ENCODE measurements at places on chromosomes 4 and X.

DNA sequence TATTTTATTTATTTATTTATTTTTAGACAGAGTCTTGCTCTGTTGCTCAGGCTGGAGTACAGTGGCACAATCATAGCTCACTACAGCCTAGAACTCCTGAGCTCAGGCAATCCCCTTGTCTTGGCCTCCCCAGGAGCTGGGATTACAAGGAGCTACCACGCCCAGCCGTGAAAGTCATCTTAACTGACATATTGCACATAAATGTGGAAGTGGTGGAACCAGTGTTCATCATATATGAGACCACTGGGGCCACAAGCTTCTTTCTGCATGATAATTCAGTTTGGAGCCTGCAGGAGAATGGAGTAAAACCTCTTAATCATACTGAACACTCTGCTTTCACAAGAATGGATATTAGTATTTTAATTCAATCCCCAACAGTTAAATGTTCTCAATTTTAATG is 12.5 kb upstream of the CTSO start:
- DNase-seq: no peak

DNA sequence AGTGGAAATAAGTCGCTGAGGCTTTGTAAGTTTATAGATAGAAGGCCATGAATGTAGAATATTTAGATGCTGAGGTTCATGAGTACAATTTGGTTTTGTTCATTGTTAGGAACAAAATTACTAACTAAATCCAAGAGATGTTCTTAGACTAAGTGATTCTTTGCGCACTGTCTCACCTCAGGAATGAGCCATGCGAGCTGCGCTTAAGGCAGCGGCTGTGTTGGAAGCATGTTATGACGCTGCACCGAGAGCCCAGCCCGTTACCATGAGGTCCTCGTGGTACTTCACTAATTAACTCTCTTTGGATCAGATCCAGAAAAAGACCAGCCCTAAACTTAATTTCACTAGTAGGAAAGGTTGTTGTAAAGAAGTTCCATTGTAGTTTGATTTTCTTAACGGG is 166.2 kb downstream of the RAPGEF2 start:
- no peak for DNase-seq

- DNase-seq: no peak
Observed at GRCh38 chr4:24888475-24889344, 24.1 kb downstream of the CCDC149 start.

GRCh38 chrX:131938749-131939148 is 84.4 kb upstream of the STK26 start:
- DNase-seq: no peak

DNA sequence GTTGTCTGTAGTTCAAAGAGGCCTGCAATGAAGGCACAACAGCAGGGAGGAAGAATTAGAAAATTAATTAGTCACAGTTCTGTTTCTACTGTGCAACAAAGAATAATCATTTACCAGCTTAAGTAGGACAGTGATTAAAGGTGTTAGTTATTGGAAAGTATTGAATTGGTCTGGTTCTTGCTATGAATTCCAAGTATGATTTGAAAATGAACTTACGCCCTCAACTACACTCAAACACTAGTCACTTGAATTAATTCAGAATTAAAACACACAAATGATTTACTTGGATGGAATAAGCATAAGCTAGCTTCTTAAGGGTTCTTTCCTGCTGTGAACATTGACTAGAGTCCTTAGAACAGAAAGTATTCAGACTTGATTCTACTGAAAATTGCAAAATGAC is 69.9 kb upstream of the EXOC1L start:
- DNase-seq: no peak

DNA sequence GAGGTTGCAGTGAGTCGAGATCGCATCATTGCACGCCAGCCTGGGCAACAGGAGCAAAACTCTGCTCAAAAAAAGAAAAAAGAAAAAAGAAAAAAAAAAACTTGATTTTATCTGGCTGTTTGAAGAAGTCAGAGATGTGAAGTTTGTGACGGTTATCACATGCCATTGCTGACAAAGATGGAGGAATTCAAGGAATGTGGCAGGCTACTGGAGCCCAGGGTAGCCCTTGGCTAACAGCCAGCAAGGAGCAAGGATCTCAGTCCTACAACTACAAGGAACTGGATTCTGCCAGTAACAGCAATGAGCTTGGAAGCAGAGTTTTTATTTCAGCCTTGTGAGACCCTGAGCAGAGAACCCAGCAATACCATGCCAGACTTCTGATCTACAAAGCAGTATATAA is 24.3 kb upstream of the TET2 start:
- DNase-seq: no peak

GRCh38 chr4:74624351-74625151 is 169.8 kb downstream of the BTC start:
- no peak for DNase-seq

GRCh38 chrX:9340598-9341290 is 124.1 kb upstream of the TBL1X start:
- no peak for DNase-seq

GRCh38 chr4:121252224-121252806 is 88.2 kb upstream of the TNIP3 start:
- peak; percentile 37 for DNase-seq

DNA sequence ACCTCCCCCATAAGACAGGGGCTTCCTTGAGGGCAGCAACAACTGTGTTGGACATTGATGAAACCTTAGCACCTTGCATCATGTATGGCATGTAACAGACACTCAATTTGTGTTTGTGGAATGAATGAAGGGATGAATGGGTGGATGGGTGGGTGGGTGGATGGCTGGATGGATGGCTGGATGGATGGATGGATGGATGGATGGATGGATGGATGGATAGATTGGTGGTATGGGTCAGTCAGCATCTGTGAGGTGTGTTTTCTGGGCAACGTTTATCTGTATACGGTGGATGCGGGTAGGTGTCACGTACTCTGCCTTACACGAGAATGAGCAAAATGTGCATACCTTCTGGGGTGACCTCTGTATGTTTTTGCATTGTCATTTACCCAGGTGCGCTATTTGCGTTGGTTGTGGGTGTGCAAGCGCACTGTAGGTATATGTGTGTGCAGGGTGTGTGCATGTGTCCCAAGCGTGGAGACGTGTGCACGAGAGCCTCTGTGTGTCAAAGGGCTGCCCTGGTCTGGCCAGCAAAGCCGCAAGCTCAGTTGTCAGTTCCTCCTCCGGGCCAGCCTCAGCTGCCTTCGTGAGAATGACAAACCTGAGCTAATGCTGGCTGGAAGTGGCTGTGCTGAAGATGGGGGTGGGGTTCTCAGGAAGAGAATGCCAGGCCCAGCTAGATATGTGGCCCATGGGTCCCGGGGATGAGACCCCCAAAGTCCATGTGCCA is 26.5 kb downstream of the ELF4 start:
- DNase-seq: no peak

GRCh38 chrX:136168929-136169735 is 21.8 kb downstream of the FHL1 start:
- DNase-seq: no peak

DNA sequence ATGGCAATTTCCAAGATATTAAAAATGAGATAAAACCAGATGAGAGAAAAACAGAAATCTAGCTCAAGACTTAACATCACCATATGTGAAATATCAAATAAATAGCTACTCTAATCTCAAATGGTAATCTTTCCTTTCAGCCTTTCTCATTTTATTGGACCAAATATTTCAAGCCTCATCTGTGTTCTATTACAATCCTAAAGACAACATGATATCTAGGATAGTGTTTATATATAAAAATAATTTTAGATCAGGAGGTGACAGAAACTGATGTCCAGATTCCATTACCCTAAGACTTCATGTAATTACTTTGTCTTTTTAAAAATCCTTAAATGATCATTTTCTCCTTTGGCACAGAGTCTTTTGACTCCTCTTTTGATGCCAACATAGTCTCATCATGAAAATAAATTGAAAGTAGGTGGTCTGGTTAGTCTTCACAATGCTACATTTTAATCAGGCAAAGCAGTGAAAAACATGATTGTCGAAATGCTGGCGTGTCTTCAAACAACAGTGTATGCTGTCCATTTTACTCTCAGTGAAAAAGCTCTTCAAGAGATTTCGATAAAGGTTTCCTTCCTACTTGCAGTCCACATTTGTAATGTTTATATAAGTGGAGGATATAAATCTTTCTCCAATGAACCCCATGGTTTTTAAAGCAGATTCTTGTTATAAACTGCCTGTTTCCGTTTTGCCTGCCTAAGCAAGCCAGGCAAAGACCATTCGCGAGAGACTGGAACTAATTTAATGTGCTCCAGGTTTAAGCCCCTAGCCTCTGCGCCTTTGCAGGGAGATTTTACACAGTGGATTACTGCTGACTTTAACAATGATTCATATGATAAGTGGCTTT is 169.8 kb downstream of the SCFD2 start:
- DNase-seq: no peak

DNA sequence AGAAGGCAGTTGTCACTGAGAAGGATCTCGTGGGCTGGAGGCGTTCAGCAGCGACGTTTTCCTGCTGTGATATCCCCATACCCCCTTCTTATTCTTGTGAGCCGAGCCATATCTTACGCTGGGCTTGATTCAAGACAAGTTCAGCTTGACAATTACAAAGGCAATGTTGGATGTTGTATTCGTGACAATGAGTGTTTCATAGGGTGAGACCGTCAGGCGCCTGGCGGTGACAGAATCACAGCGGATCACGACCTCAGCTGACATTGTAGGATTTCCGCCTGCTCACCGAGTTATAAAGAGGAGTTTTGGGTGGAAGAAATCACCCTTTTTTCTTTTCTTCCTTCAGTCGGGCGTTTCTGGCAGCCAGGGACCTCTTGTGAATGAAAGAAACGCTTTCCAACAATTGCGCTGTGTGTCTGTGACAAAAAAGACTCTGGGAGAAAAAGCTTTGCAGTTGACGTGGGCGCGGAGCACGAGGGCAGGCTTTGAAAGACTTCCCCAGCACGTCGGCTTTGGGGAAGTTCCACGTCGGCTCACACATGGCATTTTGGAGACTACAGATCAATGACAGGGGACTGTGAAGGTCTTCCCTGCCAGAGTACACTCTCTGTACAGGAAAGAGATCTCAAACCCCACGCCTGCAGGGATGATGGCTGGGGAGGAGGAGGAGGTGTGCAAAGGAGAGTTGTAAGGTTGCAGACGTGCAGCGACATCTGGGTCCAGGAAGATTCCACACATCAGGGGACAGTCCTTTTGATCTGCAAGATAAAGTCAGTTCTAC is 135.4 kb downstream of the CRLF2 start:
- DNase-seq: no peak

DNA sequence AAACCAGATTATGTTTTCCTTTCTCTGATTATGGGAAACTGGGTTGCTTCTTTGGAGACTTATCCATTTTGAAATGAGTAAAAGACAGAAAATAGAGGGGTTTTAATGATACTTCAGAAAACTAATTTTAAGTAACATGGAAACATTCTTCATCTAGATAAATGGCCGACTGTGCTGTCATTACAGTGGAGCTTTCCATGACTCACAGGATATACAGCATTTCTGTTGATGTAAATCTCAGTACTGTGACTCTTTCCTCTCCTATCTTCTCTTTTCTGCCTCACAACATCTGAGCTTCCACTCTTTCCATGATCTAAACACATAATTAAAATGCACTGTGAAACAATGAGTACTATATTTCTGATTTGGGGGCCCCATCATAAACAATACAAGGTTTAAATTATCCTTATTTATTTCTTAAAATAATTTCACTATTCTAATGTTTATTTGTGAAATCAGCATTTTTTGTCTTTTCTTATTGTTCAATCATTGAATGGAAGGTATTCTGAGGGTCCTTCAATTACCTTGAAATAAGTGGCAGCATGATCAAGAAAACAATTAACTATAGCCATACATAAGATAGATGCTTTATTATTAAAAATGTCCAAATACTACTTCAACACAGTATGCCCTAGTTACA is 19.3 kb downstream of the SEC24D start:
- DNase-seq: no peak

GRCh38 chrX:69562904-69563578 is 52.9 kb upstream of the EDA start:
- no peak for DNase-seq

- DNase-seq: no peak
Observed at GRCh38 chrX:110435196-110435595, 76.5 kb downstream of the RTL9 start.

GRCh38 chr4:100754751-100755150 is 236.9 kb upstream of the EMCN start:
- no peak for DNase-seq

- no peak for DNase-seq
Observed at GRCh38 chrX:137651647-137652046, 85.7 kb downstream of the ZIC3 start.

- DNase-seq: no peak
Observed at GRCh38 chrX:153793291-153793690, 884 bp downstream of the IDH3G start.

DNA sequence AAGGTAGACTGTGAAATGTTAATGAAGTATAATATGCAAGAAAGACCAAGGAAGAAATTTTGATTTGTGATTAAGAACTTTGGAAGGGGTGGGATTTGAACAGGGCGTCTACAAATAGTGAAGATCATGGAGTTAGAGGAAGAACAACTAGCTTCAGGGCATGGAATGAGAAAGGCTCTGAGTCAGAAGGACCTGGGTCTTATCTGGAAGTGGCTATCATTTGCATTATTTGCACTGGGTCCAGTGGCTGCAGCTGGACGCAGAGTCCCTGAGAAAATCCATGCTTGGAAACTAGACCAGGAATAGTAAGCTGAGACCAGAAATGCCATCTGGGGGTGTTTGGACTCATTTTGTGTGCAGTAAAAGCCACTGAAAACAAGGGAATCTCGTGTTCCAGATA is 4.3 kb upstream of the LIMCH1 start:
- DNase-seq: no peak

GRCh38 chr4:102675141-102675540 is 85.6 kb downstream of the MANBA start:
- DNase-seq: no peak

- DNase-seq: no peak
Observed at GRCh38 chr4:70195425-70195824, at the start of gene ODAM. TSS of gene ODAM (plus strand) at chr4:70195725. CDS start at chr4:70196544, 819 bp downstream.

DNA sequence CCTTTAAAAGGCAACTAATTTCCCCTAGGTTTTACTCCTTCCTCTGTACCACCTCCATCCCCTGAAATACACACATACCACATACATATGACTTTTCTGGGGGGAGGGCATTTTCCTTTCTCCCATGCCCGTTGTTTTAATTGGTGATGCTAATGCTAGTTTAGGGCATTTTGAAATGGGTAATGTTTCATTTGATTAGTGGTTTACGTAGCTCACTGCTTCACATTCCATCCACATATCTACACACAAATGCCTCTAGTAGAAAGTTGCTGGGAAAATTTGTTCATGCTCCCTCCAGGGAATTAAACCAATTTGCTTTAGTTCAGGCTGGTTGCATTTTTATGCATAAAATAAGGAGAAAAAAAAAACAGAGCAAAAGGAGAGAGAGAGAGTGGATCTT is 231.2 kb downstream of the FRAS1 start:
- no peak for DNase-seq

DNA sequence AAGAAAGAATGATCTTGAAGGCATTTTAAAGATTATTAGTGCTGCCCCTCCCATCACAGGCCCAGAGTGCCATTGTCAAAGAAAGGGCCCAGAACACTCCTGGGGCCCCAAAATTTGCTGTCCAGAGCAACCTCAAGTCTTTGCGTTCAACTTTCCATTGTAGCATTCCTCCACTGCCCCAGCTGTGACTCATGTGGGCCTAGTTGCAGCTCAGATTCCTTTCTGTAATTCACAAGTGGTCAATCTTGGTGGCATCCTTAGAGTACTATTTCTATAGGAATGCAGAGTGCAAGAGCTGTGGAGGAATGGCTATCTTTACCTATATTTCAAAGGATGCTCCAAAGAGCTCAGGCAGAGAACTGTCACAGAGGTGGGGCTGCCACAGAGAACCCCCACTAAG is 1500.8 kb upstream of the IGFBP7 start:
- DNase-seq: no peak

GRCh38 chr4:138835832-138836533 is 179.6 kb upstream of the NOCT start:
- DNase-seq: no peak

- DNase-seq: no peak
Observed at GRCh38 chr4:61739887-61740286, 539.8 kb downstream of the ADGRL3 start.
